Right ventricle myocardium inferior (tissue), 1 donor: ENCODE measurements at places on chromosomes 3 and 15.

- no peak for DNase-seq
Observed at GRCh38 chr3:8486936-8487335, 14.7 kb upstream of the LMCD1 start.

- no peak for DNase-seq
Observed at GRCh38 chr3:42581400-42581708, 413 bp downstream of the SEC22C start.

DNA sequence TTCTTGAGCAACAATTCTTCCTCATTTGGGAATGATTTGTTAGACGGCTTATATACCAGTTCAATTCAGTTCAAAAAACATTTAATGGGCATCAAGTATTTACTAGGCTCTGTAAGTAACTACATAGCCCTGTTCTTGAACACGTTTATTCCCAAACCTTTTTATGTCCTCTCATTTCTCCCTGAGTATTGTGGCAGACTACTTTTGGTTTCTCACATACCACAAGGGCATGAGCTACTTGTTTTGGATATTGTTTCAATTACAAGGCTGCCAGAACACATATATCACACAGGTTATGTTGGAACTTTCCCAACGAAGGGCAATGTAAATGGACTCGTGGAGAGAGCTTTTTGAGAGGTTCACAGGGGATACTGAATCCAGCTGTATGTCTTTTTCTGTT lies 363.8 kb upstream of the NAALADL2 start:
- no peak for DNase-seq

- no peak for DNase-seq
Observed at GRCh38 chr3:109803274-109803673, 465.9 kb upstream of the DPPA4 start.

- DNase-seq = peak; percentile 95
Observed at GRCh38 chr15:90931828-90932659, at the start of gene HDDC3. Gene HDDC3 (minus strand): TSS chr15:90932549. CDS start chr15:90932540, 9 bp downstream.

DNA sequence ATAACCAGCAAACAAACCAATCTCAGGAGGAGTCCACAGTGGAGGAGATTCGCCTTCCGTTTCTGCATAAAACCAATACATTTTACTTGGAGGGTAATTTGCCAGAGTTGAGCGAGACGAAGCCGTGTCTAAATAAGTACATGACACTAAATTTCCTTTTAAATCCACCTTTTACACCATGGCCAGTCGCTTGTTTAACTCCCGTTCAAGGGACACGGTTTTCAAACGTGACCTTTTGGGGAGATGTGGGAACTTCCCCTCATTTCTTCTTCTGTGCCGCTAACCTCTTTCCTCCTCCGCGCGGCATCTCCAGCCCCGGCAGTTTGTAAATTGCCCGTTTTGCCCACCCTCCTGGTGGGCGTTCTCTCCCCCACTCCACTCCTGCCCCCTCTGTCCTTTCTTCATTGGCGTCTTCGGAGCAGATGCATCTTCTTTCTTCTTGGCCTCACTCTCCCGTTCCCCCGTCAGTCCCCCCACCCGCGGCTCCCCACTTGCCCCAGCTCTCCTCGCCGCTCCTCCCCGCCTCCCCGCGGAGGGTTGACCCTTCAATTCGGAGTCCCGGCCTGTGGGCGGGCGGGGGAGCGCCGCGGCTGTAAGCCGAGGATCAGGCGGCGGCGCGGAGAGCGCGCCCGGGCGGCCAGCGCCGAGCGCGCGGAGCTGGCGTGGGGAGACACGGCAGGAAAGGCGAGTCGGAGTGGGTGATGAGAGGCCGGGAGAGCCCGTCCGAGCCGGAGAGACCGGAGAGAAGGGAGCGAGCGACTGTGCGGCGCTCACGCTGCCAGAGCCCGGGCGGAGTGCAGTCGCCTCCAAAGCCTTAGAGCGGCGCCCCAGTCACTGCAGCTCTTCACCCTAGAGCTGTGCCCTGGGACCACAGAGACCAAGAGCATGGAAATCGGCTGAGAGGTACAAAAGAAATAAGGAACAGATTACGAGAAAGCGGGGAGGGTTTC lies at the start of gene NLGN1:
TSS of gene NLGN1 (plus strand) at position 584 of the 950 bp plus-strand sequence.
- DNase-seq = peak; percentile 86

- DNase-seq = no peak
Observed at GRCh38 chr3:40078590-40078989, 230.9 kb upstream of the EIF1B start.

GRCh38 chr3:52844290-52844975 lies 9.6 kb upstream of the MUSTN1 start:
- DNase-seq = peak; percentile 25

GRCh38 chr15:84736375-84736774 lies 12.0 kb upstream of the ZNF592 start:
- DNase-seq = no peak

DNA sequence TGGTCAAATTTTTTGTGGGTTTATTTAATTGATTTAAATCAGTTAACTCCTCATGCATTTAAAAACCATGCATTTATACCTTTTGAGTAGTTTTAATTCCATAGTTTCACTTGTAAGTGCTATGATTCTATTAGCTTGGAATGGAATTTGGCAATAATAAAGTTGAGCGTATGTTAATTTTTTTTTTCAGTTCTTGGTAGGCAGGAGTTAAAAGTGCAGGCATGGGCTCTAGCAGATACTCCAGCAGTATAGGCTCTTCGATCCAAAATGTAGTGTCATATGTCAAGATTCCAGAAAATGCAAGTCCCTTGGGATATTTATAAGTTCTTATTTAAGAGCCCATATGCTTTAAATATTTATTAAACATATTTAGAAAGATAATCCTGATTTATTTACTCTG lies 70.3 kb downstream of the LYSMD4 start:
- no peak for DNase-seq

GRCh38 chr3:119395923-119396358 lies 67.5 kb downstream of the TMEM39A start:
- no peak for DNase-seq

GRCh38 chr3:136657526-136657925 lies 94.7 kb downstream of the STAG1 start:
- DNase-seq = no peak

DNA sequence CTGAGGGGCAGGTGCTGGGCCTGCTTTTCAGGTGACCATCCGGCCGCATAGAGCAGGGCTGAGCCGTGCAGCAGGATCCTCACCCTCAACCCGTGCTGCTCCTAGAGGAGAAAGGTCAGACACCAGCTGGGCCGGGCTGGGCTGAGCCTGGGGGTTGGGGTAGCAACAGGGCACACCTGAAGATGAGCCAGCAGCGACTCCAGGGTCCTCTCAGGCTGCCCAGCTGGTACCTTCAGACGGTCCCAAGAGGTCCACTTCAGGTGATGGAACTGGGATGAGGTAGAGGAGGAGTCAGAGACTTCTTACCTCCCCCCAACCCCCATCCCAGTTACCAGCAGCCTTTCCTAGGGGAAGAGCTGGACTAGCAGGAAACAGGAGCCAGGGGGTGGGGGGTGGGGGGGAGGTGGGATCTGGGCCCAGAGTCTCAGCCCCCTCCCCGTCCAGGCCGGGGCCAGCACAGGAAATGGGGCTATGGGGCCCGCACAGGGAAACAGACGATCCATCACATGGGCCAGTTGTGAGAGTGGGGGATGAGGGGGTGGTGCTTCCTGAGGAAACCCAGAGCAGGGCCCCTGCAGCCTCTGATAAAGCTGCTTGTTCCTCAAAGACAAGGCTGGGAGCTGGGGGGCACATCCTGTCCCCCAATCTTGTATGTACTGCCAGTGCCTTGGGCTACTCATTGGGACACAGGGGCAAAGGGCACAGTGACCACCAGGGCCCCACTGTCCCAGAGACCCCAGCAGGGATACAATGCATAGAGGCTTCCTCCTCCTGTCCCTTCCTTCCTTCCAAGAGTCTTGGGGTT lies 3.0 kb downstream of the INKA1 start:
- no peak for DNase-seq

DNA sequence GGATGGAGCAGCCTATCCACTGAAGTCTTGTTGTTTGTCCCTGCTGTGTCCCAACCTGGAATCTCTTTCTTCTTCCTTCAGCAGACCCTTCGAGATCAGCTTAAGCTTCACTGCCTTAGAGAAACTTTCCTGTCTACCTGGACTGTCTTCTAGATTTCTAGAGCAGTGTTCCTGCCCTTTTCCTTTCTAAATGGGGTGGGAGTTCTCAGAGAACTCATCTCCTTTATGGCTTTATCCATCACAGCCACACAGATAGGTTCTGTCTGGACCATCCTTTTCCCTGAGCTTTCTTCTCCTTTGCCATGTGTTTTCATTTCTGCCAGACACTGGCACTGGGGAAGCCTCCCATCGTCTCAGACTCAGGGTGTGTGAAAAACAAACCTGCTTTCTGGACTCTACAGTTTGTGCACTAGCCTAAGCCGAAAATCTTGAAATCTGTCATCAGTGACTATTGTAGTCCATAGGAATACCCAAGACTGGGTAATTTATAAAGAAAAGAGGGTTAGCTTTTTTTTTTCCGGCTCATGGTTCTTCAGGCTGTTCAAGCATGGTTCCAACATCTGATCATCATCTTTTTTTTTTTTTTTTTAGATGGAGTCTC lies 177.5 kb downstream of the PGPEP1L start:
- DNase-seq = no peak

DNA sequence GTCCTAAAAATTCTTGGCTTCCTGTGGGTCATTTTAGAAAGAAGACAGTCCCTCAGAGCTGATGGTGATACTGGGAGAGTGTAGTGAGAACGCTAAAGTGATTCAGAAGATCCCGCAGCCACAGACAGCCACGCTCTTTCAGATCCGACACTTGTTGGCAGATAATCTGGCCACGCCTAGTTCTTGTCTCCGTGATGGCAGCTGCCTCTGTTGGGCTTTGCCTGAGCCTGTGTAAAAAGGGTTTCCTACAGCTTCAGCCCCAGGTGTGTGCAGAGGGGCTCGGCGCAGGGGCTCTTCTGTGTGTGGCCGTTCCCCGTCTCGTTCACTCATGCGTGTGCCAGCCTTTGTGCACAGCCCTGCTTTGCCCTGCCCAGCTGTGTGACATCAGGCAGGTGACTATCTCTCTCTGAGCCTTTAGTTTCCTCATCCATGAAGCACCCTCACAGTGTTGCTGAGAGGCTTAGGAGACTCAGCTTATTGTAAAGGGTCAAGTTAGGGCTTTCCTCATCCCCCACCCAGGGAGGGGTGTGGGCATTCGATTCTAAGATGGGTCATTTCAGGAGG lies 6.3 kb downstream of the IRAK2 start:
- no peak for DNase-seq

- DNase-seq = no peak
Observed at GRCh38 chr3:169748670-169749069, 16.2 kb downstream of the TERC start.

DNA sequence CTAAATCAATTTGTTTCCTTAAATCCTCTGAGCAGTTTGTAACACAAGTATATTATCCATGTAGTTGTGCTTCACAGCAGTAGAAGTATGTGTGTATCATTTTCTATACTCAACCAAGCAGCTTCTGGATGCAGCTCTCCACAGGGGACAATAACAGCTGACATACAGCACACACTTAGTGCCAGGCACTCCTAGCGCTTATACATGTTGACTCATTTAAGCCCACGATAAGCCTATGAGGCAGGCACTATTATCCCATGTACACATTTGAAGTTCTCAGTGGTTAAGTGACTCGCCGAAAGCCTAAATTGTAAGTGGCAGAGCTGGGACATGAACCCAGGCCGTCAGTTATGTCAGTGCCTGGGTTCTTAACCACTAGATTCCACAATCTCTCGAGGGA lies 20.3 kb upstream of the LPP start:
- no peak for DNase-seq

DNA sequence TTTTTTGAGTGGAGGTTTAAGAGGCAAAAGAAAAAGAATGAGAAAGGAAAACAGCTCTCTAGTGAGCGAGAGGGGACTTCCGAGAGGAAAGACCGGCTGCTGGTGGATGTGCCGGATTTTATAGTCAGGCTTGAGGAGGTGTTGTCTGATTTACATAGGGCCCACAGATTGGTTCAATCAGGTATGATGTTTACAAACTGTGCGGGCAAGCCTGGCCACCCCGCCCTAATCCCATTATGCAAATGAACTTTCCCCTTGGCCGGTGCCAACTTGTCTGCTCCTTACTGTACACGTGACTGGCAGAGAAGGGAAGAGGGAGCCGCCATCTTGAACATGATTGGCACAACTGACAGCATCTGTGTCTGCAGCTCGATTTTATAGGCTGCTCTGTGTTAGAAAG lies 44.7 kb downstream of the FAM43A start:
- no peak for DNase-seq

DNA sequence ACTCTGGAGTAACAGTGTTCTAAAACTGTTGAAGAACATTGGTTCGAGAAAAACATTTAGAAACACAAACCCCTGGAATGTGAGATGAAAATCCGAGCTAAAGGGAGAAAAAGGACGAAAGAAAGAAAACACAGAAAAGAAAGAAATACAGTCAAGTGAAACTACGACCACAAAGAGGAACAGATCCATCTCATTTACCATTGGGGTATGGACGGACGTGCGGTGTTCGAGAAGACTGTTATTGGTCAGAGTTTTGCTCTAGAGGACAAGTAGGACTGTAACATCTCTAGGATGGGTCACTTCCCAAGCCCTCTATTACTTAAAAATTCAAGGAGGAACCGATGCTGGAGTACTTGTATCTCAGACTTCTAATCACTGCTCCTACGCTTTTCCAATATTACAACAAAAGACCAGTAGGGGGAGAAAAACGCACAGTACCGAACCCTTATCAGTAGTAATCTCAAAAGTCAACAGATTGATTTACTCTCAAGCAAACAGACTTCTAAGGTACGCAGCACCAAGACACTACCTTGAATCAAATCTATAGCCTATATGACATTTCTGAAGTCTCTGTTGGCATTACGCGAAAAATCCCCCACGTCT lies 1.1 kb upstream of the PIK3CA start:
- no peak for DNase-seq

- DNase-seq = no peak
Observed at GRCh38 chr3:124860599-124860998, 26.6 kb downstream of the ITGB5 start.

DNA sequence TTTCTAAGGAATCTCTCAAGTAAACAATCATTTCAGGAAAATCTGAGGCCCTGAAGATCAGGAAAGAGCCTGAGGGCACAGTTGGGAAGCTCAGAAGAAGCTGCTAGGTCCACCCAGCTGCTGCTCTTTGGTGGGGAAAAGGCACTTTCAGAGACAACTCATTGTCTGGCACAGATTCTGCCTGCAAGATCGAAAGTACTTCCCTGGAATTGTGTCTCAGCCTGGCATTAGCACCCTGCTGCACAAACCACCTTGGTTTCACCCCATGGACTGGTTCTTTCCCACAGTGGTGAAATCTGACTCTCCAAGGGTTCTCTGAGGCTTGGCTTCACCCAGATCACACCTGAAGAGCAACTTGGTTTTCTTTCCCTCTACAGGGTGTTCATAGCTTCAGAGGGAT lies 18.7 kb downstream of the THRB start:
- DNase-seq = no peak

- DNase-seq = no peak
Observed at GRCh38 chr3:71495708-71496472, 87.6 kb downstream of the FOXP1 start.

- no peak for DNase-seq
Observed at GRCh38 chr3:132253262-132253878, 63.8 kb upstream of the ACP3 start.

- DNase-seq = no peak
Observed at GRCh38 chr3:157520485-157521150, 17.4 kb upstream of the VEPH1 start.

- DNase-seq = no peak
Observed at GRCh38 chr15:52308446-52309153, 13.0 kb upstream of the MYO5C start.
